ENCODE measurements at places on chromosomes 11 and 22.

DNA sequence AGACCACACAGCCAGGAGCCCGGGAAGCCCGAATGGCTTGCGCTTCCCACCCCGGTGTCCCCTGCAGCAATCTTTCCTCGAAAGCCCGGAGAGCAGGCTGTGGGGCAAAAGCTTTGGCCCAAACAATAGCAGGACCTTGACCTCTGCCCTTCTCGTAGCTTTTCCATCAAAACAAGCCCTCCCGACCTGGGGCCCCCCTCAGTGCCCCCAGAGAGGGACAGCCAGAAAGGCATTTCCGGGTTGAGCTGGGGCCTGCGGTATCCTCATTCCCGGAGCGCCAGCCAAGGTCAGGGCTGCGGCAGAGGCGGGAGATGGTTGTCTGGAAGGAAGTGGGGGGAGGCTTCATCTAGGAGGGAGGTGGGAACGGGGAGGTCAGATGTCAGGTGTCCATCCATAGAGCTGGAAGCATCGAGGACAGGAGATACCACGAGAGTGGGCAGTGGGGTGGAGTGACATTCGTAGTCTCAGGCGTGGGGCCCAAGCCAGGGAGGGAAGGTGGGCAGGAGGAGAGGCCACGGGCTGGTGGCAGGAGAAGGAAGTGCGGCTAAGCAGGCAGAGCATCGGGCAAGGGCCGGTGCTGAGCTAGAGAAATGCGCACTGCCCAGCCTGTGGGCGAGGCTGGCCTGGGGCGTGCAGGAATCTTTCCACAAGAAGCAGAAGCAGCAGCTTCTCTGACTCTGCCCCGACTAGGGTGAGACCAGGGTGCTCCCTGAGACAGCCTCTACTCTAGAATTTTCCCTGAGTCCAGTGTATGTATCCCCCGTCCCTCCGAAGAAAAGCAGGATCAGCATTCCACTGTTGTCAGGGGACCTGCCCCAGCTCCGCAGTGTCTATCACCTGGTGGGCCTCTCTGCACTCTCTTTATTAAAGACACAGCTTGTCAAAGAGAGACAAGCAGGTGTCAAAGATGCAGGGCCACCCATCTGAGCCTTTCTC is 14.3 kb downstream of the PDGFB start:
- no peak for DNase-seq

- no peak for DNase-seq
These were observed 30.1 kb upstream of the ZBTB44 start for GRCh38 chr11:130344841-130345240.

- DNase-seq: no peak
These were observed 2.0 kb upstream of the SYT12 start for GRCh38 chr11:67020949-67021348.

GRCh38 chr11:46693597-46694012 is 6.8 kb downstream of the ARHGAP1 start:
- DNase-seq: no peak

DNA sequence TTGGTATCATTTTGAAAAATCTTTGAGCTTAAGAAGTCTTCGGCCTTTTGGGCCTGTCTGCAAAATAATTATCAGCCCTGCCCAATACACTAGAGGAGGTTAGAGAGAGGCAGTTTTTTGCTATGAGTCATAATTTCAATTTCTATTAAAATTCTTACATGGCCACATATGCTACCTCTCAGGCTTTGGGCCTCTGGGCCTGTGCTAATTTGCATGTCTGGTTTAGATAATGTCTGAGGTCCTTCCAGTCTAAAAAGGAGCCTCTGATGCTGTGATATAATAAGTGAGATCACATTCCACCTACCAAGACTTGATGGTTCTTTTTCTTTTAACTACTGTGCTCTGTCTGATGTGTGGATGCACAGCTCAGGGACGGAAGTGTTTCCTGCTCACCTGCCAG is 70.8 kb downstream of the KCNJ1 start:
- no peak for DNase-seq

GRCh38 chr22:22710719-22711531 is 66.5 kb downstream of the GGTLC2 start:
- no peak for DNase-seq

- DNase-seq: no peak
These were observed 17.6 kb upstream of the LIN7C start for GRCh38 chr11:27524155-27524554.

DNA sequence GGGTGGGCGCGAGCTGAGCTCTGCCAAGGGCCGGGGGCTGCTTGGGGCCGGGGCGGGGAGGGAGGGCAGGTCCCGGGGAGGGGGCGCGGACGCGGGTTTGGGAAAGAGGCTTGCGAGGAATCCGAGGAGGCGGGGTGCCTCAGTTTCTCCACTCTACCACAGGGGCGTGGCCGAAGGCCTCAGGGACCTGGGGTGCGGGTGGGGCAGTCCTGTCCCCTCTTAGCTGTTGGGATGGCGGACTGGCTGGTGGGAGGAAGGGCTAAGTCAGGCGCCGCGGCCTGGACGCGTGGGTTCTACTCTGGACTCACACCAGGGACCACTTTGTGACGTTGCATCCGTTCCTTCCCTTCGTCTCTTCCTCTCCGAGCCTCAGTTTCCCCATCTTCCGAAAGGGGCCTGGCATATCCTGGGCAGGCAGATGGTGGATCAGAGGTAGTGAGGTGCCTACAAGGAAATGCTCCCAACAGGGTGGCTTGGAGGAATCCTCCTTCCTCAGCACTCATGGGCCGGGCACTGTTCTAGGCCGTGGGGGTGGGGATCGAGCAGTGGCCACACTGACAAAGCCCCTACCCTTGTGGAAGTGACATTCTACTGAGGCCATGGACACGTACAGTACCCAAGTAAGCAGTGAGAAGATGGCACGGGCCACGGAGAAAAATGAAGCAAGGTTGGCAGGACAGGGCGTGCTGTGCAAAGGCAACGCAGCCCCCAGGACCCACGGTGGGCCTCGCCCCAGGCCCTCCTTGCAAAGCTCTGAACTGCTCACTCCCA is 13.2 kb downstream of the IGLL1 start:
- DNase-seq: no peak

GRCh38 chr11:75277211-75277805 is 36.7 kb downstream of the TPBGL start:
- no peak for DNase-seq

DNA sequence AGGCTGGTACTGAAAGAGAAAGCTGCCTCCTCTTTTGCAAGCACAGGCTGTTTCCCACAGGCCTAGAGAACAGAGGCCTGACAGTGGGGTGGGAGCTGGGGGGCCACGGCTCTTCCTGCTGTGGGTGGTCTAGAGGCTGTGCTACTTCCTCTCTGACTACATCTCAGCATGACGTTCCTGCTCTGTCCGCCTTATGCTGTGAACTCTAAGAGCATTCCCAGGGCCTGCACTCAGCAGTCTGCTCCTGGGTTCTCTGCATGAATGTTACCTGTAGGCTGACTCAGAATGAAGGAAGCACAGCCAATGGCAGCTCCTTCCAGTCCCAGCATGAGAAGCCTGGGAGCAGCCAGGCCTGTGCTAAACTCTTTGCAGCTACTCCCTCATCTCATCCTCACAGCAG is 534.3 kb downstream of the NTM start:
- no peak for DNase-seq

DNA sequence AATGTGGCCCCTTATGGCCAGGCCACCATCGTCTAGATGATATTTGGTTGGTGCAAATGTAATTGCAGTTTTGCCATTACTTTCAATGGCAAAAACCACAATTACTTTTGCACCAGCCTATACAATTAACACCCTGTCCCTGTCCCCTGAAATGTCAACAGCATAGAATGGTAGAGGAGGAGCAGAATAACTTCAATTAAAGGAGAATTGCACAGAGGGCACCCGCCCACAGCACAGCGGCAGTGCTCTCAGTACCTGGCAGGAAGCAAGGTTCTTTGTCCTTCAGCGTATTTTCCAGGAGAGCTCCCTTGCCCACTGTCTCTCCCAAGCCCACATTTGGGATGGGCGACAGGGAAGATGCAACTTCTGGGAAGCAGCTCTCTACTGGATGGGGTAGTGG is 115.3 kb downstream of the TRIM29 start:
- DNase-seq: no peak

GRCh38 chr11:13242564-13242963 is 35.0 kb upstream of the BMAL1 start:
- DNase-seq: no peak

GRCh38 chr11:124930799-124931198 is 5.0 kb downstream of the HEPACAM start:
- no peak for DNase-seq

DNA sequence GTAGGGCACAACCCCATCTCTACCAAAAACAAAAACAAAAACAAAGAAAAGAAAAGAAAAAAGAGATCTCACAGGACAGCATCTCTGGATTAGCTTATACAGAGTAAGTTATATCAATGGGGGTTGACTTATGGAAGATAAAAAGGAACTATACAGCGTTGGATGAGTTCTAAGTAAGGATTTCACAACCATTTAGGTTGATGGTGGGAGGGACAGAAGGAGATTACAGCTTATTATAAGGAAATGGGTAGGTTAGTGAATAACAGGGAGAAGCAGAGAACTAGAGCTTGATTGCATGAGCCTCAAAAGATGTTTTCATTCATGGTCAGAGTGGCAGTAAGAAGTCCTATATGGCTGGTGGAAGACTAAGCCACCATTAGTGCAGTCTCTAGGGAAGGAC is 60.3 kb downstream of the CECR2 start:
- DNase-seq: no peak

GRCh38 chr11:11967669-11968510 is 40.5 kb downstream of the DKK3 start:
- DNase-seq: no peak

DNA sequence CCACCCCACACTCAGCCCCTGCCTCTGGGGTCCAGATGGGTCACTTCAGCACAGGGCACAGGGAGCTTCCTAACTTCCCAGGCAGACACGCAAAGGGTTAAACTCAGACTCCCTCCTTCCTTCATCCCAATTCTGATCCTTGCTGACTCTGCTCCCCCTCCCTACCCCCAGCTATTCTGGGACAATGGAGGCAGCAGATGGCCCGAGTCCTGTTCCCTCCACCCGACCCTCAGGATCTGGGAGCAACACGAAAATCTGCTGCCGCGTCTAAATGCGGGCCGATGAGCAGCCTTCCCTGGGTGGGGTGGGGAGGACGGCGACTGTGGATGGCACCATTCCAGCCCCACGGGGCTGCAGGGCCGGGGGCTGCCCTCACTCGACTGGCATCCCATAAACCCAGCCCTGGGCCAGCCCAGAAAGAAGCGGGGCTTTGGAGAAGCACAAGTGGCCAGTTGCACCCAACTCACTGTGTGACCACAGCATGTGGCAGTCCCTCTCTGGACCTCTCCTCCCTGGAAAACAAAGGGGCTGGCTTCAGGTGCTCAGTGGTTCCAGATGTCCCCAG is 18.7 kb downstream of the MFNG start:
- no peak for DNase-seq

DNA sequence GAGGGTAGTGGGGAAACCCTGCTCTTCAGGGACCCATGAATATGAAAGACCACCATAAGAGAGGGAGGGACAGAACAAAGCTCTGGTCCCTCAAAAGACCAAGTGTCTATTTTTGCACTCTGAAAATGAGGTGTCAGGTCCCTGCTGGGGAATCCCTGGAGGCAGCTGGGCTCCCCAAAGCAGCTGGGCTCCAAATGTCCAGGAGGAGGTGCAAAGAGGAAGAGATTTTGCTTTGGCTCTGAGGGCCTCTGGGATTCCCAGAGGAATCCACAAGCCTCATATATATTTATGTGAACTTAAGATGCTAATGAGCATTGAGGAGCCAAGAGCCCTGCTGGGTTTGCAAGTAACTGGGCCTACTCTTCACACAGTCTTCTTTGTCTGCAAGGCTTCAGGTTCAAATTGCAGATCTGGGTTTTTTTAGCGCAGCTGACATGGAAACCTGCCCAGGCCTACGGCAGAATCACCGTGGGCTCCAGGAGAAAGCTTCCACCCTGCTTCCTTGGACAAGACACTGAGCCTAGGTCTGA is 26.0 kb downstream of the CLMP start:
- no peak for DNase-seq

- DNase-seq: no peak
These were observed 6.6 kb downstream of the APOL4 start for GRCh38 chr22:36194971-36195370.

DNA sequence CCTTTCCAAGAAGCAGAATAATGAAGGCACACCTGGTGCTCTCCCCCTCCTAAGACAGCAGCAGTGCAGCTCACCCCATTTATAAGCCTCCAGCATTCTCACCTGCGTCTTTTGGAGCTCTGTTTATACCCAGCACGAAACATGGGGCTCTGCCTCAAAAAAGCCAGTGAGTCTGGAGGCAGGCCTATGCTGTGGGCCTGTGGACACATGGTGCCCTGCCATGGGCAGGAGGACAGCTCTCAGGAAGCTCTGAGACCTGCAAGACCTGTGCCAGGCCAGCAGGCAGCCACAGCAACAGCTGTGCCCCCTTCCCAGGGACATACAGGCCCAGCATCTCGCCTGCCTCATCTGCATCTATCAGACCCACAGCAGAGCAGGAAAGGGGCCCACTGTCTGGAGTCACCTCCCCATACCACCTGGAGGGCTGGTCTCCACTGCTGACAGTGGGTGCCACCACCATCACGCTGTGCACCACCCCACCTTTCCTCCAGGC is 64.2 kb downstream of the DGCR2 start:
- DNase-seq: no peak

- no peak for DNase-seq
These were observed 28.6 kb downstream of the MARK2 start for GRCh38 chr11:63867511-63867910.

- no peak for DNase-seq
These were observed 11.5 kb upstream of the DKK3 start for GRCh38 chr11:12019866-12020416.

GRCh38 chr11:46599340-46600193 is 5.7 kb upstream of the AMBRA1 start:
- DNase-seq: no peak

All from forelimb muscle (tissue), 1 donor.